ENCODE measurements at places on chromosomes 6 and 20. TPM values are rescaled to one million over a fixed set of nuclear protein-coding genes. Genes with fewer than 3 reads are reported as not detected.

Gene CST3
- total RNA-seq = 181 TPM

Gene NRN1
- not detected for total RNA-seq

Gene SLC17A9
- 37.6 TPM for total RNA-seq

Gene CALHM6
- not detected for total RNA-seq

Gene OR2J3
- total RNA-seq = not detected

Gene GPR6
- total RNA-seq = not detected

Gene TRIM15
- total RNA-seq = 6.5 TPM

Gene DYNLT2
- 1.5 TPM for total RNA-seq

Gene LPA
- total RNA-seq = not detected

Gene CLVS2
- not detected for total RNA-seq

Gene ARMC2
- total RNA-seq = 3.6 TPM

Gene PARD6B
- 41.3 TPM for total RNA-seq

Gene CPNE5
- total RNA-seq = not detected

Gene COMMD7
- 13.2 TPM for total RNA-seq

Gene DPPA5
- total RNA-seq = not detected

Gene PAX1
- total RNA-seq = not detected

Gene RPS21
- total RNA-seq = 2,488 TPM

Gene CAP2
- total RNA-seq = 3.8 TPM

Gene ZNF165
- total RNA-seq = 11.2 TPM

Gene BPIFB4
- not detected for total RNA-seq

Gene SIRPD
- not detected for total RNA-seq

Gene WFDC12
- not detected for total RNA-seq
